Stimulated activated CD4-positive, alpha-beta T cell treated with anti-CD3 and anti-CD28 coated beads, Interleukin-4, amount 100 ng/mL, for 4 hours (primary cell): ENCODE measurements at places on chromosomes 13 and 19.

DNA sequence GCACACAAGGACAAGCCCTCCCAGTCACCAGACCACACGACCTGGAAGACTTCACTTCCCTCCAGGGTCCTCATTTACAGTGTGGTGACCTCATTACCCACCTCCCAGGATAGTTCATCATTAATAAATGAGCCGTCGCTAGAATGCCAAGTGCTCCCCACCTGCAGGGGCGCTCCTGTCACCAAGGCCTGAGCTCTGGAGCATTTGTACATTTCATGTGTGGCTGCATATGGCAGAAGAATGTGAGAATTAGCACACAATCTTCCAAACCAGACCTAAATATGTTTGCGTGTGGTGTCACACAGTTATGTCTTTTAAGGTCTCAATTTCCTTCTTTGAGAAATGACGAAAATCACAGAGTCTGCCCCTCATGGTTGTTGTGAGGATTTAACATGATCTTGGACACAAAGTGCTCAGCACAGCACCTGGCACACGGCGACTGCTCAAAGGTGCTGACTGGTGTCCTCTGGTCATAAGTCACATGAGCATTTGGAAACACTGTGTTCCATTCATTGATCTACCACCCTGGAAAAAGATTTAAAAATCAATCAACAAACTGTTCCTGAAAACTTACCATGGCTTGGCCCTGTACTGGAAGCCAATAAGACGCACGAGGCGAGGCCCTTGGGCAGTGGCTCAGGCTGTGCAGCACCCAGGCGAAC, 150.6 kb upstream of the SPACA7 start:
- DNase-seq: no peak

GRCh38 chr13:59755632-59756290, 408.0 kb downstream of the DIAPH3 start:
- DNase-seq: no peak

DNA sequence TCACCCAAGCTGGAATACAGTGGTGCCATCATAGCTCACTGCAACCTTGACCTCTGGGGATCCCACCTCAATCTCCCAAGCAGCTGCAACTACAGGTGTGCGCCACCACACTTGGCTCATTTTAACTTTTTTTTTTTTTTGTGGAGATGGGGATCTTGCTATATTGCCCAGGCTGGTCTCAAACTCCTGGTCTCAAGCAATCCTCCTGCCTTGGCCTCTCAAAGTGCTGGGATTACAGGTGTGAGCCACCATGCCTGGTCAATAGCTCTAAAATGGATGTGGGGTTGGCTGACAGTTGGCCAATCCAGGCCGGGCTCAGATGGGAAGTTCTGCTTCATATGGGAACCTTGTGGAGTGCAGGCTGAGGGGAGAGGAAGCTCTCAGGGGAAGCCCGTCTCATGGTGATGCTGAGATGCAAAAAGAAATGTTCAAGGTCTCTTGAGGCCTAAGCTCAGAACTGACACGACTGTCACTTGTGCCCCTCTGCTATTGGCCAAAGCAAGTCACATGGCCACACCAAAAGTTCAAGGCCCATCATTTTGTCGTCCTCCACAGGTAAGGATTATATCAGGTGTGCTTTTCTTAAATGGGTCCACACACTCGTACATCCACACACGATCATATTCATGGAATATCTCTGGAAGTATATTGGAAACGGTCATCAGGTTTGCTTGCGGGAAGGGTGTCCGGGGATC, 6.8 kb upstream of the KLC3 start:
- DNase-seq: no peak

- no peak for DNase-seq
Observed at GRCh38 chr13:90792335-90792734, 555.2 kb upstream of the MIR17HG start.

DNA sequence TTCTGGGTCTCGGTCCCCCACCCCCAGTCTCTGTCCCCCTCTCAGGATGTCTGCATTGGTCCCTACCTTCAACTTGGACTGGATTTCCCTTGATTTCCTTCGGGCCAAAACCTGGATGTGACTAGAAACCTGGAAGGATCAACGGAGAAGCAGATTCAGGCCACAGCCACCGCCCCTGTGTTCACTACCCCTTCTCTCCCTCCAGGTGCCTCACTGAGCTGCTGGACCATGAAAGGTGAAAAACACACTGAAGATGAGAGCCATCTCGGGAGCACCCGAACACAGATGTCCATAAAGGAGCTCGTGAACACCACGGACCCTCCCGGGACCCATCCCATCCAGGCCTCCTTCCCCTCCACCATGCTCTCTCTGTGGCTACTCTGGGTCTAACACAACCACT, 5.0 kb downstream of the TEAD2 start:
- DNase-seq: no peak

DNA sequence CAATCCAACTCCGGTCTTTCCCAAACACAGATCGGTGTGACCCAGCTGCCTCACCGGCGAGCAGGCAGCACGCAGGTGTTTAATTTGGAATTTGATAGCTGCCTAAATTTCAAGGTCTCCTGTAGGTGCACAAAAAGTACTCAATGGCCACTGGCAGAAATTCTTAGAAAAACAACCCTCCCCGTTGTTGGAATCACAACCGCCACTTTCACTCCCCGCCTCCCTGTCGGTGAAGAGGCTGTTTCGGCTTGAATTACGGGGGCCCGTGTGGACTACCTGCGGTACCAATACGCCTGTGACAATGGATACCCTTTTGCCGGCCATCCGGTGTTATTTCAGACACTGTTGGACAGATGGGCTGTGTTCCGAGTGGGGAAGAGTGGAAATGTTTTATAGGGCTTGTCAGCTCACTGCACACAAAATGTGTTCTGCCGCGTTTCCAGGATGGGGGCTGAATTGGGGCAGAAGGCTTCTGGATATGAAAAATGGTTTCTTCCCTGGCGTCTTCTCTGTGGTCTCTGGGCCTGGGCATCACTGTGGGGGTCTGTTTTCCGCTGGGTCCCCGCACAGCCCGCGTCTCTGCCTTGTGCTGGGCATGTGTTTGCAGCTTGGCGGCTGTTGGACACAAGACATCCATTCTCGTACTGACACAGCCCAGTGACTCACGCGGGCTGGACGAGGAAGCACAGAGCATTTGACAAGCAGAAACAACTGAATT, 45.4 kb downstream of the ZIC5 start:
- no peak for DNase-seq

- no peak for DNase-seq
Observed at GRCh38 chr13:90099847-90100246, 1247.6 kb upstream of the MIR17HG start.

DNA sequence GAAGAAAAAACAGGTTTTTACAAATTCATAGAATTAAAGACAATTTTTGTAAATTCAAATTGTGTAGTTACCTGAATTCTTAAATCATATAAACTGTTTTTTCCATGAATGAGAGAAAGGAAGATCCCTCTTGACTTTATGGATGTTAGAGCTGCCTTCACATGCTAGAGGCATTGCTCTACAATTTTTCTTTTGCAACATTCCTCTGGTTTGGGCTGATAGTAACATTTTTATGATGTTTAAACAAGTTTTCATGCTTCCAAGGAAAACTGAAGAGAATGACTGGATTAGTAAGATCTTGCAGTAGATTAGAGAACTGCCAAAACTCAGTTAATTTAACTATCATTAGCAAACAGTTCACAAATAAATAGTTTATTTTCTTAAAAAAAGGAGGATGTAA, 250.6 kb downstream of the GPC6 start:
- no peak for DNase-seq

DNA sequence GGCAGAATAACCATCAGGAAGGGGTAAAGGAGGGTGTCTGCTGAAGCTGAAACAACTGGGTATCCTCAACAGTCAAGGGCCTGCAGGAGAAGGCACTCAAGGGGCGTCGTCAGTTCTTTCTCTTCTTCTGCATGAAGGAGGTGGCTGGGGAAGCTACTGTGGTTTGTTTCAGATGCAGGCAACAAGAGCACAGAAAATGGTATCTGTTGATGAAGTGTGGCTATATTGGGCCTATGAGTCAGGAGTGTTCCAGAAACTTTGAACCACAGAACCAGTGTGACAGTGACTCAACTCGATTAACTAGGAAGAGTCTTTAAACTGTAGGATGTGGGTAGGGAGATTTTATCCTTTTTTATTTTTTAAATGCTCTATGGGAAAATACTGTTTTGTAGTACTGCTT, 686.3 kb downstream of the FGF9 start:
- no peak for DNase-seq
